ENCODE measurements at places on chromosomes 6 and 20.

DNA sequence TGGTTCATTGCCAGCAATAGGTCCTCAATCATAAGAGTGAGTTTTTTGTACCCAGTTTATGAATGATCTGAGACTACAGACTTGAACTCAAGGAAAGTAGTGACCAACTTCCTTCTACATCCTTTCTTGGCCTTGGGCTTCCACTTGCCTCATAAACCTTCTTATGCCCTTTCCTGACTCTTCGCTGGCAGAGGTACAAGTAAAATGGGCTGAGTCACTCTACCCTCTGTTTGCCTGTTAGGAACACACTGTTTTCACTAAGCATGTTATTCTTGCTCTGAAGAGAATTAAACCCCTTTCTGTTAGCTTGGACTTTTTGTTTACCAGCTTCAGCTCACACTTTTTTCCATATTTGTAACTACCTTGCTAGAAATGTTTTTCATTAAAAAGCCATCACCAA lies 74.4 kb downstream of the PKHD1 start:
- DNase-seq, result no peak

DNA sequence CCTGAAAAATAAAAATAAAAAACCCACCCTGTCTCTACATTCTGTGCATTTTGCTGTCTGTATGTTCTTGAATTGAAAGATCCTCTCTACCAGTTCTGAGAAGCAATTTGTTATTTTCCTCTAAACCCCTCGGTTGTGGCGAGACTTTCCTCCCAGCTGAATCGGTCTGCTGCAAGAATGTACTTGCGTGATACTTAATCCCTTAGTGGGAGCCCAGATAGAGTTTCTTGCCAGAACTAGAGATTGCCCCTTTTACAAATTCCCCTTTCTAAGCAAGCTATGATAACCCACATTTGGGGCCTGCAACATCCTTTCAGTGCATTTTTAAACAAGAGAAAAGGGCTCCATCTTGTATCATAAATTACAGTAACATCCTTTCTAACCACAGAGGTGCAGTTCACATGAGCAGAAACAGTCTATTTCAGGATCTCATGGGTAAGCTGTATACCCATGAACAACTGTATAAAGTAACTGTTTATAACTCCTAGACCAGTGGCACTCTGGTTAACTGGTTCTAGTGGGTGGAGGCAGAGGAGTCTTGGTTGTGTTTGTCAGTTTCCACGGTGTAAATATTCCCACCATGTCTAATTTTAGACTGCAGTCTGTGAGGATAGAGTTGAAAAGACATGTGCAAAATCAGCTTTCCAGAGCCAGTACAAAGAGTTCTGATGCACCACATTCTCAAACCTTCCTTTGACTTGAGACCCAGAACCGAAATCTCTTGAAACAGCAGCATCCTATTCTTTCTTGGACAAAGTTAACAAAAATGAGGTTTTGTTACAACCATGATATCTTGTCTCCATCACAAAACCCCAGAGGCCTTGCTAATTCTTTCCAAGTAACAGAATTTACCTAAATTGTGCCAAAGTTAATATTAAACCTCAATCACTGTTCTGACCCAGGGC lies 113.1 kb upstream of the ZNF217 start:
- no peak for DNase-seq

GRCh38 chr6:24898676-24899075 lies 37.1 kb downstream of the RIPOR2 start:
- DNase-seq, result no peak

DNA sequence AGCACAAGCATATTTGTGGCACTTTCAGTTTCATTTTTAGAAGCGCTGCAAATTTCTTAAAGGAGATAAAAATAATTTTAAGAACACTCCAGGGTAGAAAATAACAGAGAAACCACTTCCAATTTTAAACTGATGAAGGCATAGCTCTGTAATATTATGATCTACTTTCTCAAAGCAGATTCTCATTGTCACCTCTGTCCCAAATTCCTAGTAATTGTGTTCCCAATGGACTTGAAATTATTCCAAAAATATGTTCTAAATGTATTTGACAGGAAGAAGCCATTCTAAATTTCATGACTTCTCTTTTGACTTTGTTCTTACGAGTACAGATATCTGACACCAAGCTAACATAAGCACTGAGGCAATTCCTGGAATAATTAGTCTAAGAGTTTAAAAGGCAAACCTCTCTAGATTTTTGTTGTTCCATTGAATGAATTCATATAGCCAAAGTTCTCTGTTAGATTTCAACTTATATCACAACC lies 140.2 kb upstream of the CARMIL1 start:
- DNase-seq, result no peak

DNA sequence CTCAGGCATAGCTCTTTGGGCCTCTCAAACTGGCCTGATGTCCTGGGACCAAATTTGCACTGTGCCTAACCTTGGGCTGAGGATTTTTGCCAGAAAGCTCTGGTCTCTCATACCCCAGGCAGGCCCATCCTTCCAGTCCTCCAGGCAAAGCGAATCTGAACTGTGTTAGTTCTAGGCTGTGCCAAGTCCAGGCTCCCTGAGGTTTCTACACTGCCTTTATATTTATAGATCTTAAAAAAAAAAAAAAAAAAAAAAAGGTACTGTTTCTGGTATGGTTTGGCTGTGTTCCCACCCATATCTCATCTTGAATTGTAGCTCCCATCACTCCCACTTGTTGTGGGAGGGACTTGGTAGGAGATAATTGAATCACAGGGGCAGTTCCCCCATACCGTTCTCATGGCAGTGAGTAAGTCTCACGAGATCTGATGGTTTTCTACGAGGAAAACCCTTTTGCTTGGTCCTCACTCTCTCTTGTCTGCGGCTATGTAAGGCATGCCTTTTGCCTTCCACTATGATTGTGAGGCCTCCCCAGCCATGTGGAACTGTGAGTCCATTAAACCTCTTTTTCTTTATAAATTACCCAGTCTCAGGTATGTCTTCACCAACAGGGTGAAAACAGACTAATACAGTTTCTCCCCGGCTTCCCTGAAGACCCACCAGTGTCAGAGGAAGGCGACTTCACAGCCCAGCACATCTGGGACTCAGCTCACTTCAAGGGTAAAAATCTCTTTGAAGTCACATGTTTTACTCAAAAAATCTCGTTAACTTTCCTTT lies 39.0 kb upstream of the TBXT start:
- DNase-seq, result no peak

DNA sequence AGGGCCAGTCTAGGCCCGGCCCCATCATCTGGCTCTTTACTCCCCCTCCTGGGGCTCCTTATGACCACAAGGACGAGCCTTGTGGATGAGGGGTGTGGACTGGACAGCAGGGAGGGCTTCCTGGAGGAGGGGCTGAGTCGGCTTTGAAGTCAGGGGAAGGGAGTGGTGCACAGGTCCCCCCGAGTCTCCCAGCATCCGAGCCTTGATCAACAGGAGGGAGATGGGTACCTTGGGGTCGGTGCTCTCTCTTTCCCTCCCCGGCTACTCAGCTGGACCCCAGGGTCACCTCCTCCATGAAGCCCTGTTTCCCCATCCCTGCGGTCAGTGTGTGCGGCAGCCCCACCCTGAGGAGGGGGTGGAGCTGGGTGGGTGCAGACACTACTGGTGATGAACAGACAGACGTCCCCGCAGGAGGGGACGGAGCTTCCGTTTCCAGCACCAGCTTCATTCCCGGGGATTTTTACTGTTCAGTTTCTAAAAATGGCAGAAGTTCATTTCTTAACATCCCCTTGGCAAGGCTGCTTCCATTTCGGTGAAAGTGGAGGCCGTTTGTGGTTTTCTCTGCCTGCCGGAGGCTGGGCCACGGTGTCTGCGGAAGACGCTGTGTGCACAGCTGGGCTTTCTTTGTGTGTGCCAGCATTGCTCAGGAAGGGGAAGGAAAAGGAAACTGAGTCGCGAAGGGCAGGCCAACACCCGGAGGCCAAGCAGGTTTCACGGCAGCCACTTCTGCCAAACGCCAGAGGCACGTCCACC lies 19.6 kb downstream of the NTSR1 start:
- no peak for DNase-seq

DNA sequence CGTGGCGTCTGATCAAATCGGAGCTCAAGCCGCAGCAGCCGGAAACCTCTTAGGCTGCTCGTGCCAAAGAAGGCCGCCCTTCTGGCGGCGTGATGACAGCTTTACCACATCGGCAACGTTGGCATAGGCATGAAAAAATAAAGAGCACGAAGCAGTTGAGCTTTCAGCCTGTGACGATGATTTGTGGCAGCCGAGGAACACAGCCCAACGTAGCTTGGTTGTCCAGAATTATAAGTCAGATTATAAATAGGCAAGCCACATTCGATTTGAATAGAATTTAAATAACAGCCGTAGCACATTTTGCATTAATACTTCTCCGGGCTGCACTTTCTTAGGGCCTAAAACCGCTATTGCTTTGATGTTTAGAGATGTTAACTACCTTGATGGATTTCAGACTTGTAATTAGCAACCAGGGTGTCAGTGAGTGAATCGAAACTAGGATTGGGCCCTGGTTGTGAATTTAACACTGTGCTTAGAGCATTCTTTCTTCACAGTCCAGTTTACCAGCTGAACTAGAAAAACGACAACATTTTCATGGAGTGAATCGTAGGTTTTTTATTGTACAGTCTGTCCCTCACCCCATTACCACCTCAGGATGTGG lies 864 bp upstream of the BCLAF1 start:
- peak; percentile 87 for DNase-seq

- peak; percentile 82 for DNase-seq
Measured at GRCh38 chr20:37396416-37397075, 50.6 kb downstream of the SRC start.

- no peak for DNase-seq
Measured at GRCh38 chr20:54468082-54468481, 7.3 kb upstream of the DOK5 start.

- DNase-seq, result no peak
Measured at GRCh38 chr20:23917024-23917725, 37.6 kb upstream of the CST5 start.

DNA sequence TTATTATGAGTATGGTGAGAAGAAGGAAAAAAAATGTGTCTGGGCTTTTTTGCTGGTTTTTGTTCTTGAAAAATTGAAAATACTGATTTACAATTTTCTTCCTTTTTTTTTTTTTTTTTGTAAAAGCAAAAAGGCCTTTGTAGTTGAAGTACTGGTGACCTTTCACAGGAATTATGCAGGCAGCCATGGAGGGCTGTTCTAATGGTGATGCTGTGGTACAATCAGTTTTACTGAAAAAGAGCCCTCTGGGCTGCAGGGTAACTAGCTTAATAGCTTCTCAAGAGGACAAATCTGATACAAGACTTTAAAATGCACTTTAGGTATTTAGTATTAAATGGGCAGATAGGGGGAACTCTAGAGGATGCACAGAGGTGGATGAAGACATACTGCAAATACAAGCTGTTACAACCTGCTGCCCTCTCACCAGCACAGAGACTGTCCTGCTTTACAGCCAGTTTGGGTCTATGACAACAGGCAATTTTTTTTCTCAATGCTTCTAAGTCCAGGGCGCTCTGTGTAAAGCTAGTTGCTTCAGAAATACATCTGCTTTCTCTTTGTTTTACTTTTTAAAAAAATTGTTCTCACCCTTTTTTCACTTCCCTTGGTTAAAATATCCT lies 61.6 kb upstream of the HS3ST5 start:
- DNase-seq, result no peak

- peak; percentile 79 for DNase-seq
Measured at GRCh38 chr6:117547688-117548621, 54.4 kb downstream of the GOPC start.

- DNase-seq, result no peak
Measured at GRCh38 chr6:3022765-3023662, 23.3 kb downstream of the NQO2 start.

- no peak for DNase-seq
Measured at GRCh38 chr20:46696791-46697279, 7.6 kb upstream of the TP53RK start.

- DNase-seq, result peak; percentile 60
Measured at GRCh38 chr6:170023620-170024521, 267.0 kb downstream of the DLL1 start.

DNA sequence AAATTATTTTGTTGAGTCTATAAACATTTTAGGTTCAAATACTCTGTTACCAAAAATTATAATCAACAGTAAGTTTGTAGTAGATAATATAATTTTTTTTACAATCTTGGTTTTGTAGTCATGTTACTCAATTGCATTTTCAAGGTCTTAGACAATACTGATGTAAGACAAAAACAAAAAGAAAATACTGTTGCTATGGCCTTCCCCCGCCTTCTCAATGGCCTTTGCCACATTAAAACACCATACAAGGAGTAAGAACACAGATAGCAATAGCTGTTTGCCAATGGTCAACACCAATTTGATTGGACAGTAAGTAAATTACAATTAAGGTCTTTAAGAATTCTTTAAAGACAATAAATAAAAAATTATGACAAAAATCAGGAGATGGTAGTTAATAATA lies 450.2 kb downstream of the CDC5L start:
- no peak for DNase-seq

GRCh38 chr20:6265204-6265904 lies 142.5 kb upstream of the FERMT1 start:
- DNase-seq, result no peak

DNA sequence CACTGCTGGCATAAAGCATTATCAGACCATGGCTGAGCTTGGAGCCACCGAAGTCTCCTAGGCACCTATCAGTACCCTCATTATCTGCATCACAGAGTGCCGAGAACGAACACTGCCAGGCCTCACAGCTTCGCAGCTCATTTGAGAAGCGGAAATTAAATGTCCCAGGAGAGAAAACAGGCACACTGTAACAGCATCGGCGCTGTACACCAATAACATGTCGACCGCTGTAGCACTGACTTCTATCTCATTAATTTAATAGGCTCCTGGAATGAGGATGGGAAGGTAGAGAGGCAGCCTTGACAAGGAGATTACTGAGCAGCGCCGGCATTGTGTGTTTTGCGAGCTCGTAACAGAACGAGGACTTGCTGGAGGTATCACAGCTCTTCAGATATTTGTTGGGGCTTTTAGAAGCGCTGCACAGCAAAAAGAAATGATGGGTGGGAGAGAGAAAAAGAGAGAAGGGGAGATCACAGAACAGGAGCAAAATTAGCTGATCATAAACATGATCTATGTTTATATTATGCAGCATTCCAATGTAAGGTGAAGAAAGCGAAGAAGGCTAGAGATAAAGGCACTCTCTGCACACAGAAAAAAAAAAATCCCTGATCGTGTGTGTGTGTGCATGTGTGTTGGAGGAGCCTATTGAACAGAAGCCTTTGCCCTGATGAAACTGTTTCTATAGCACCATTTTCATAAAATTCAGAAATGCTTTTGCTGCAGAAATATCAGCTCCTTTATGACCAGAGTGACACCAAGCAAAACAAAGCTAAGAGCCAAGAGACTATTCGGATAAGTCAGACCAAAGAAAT lies 29.2 kb downstream of the ID4 start:
- DNase-seq, result no peak

GRCh38 chr6:24949020-24949569 lies 13.3 kb upstream of the RIPOR2 start:
- no peak for DNase-seq

- no peak for DNase-seq
Measured at GRCh38 chr20:11180186-11180585, 506.4 kb upstream of the JAG1 start.

GRCh38 chr6:37671061-37671460 lies 26.6 kb downstream of the MDGA1 start:
- DNase-seq, result no peak

Data from left forelimb (tissue), 1 donor.